Type B pancreatic cell (in vitro differentiated cells): ENCODE measurements at places on chromosomes 3 and 15. TPM values are rescaled to one million over a fixed set of nuclear protein-coding genes. Genes with fewer than 3 reads are reported as not detected.

The KBTBD13 gene
- total RNA-seq, result not detected in 2 replicates

The ARGFX gene
- total RNA-seq, result not detected in 2 replicates

The C3orf22 gene
- total RNA-seq, result not detected in 2 replicates

The ANAPC13 gene
- 47.8 and 57.0 TPM in 2 replicates for total RNA-seq

The THRB gene
- total RNA-seq, result 15.6 and 27.3 TPM in 2 replicates

The GPR27 gene
- total RNA-seq, result 7.1 and 7.4 TPM in 2 replicates

The OSTN gene
- total RNA-seq, result 1.3 and 1.4 TPM in 2 replicates

The C2CD4A gene
- total RNA-seq, result 1.7 and 2.0 TPM in 2 replicates

The RPL35A gene
- total RNA-seq, result 1,179 and 1,301 TPM in 2 replicates

The CYP8B1 gene
- total RNA-seq, result not detected in 2 replicates

The GOLIM4 gene
- 29.9 and 36.6 TPM in 2 replicates for total RNA-seq

The ITIH1 gene
- 8.0 and 12.2 TPM in 2 replicates for total RNA-seq

The PYGO1 gene
- total RNA-seq, result 7.7 and 29.0 TPM in 2 replicates

The P2RY14 gene
- 0.14 and 0.60 TPM in 2 replicates for total RNA-seq

The SERPINI2 gene
- 0.70 TPM in 1 of 2 replicates, not detected in the other for total RNA-seq

The CISH gene
- 4.1 and 7.0 TPM in 2 replicates for total RNA-seq

The CLDN11 gene
- total RNA-seq, result 4.7 and 86.8 TPM in 2 replicates

The SPINK8 gene
- 1.5 TPM in 1 of 2 replicates, not detected in the other for total RNA-seq

The B3GALNT1 gene
- total RNA-seq, result 5.3 and 19.6 TPM in 2 replicates

The AP3B2 gene
- total RNA-seq, result 7.3 and 8.0 TPM in 2 replicates

The IGSF11 gene
- 2.3 and 2.4 TPM in 2 replicates for total RNA-seq

The STX19 gene
- total RNA-seq, result 0.70 and 1.3 TPM in 2 replicates

The FBLN2 gene
- 49.1 and 67.6 TPM in 2 replicates for total RNA-seq

The RASGRF1 gene
- 0.41 and 1.5 TPM in 2 replicates for total RNA-seq

The ADGRG7 gene
- 2.8 and 7.7 TPM in 2 replicates for total RNA-seq
